Effector memory CD4-positive, alpha-beta T cell (primary cell): ENCODE measurements at places on chromosomes 4 and X.

DNA sequence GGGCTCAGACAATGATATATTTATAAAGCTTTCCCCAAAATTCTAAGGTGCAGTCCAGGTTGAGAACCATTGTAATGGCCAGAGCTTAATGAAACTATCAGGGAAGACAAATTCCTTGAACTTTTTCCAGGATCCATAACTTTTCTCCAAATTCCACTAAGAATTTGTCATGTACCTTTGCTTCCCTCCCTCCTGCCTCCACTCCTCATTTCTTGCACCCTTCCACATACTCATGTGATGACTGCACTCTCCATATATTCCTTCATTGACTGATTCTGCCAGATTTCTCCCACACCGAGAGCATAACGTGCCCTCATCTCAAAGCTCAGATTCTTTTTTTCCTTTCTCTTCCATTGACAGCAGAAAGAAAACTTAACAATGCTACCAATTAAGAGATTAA lies 20.9 kb upstream of the AMELX start:
- no peak for DNase-seq

GRCh38 chr4:95547715-95548471 lies 880 bp downstream of the UNC5C start:
- DNase-seq = no peak

GRCh38 chrX:108426262-108426661 lies 12.0 kb downstream of the COL4A6 start:
- DNase-seq = no peak

GRCh38 chrX:77572322-77572721 lies 125.1 kb downstream of the FGF16 start:
- no peak for DNase-seq

GRCh38 chr4:30696191-30696590 lies 24.0 kb upstream of the PCDH7 start:
- DNase-seq = no peak

DNA sequence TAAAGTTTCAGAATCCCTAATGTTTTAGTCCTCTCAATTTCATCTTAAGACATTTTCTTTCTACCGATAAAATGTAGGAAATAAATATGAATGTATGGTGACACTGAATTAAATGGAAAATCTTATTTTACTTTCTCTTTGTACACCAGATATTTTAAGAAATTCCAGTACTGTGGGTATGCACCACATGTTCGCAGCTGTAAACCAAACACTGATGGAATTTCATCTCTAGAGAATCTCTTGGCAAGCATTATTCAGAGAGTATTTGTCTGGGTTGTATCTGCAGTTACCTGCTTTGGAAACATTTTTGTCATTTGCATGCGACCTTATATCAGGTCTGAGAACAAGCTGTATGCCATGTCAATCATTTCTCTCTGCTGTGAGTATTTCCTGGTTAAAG lies 26.9 kb downstream of the C4orf46 start:
- DNase-seq = no peak

DNA sequence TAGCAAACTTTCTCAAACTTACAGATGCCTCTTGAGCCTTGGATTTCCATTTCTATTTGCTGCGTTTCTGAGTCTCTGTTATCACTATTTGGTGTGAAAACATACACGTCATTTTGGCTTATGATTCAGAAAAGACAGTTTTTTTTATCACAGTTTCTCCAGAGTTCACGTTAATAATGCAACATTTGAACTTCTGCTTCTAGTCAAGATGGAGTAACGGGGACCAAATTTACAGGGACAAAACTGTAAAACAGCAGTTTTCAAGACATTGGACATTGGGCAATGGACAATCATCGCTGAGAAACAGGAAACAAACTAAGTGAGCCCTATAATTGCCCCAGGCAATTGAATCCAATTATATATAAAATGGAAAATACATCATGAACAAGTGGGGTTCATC lies 36.2 kb upstream of the TASL start:
- DNase-seq = no peak

DNA sequence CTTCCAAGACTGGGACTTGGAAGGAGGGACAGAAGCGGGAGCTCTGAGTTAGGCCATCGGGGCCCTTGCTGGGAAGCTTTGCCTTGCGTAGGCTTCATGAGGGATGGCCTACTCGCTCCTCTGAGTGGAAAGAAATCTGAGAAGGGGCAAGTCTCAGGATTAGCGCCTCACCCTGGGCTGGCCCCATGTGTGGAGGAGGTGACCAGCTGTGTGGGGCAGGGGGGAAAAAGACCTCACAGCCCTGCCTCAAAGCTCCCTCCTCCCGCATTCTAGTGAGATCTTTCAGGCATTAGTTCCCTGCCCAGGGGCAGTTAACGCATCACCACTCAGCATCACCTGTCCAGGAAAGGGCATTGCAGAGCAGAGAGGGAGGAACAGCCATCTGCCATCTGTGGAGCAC lies 156.1 kb downstream of the ENPP6 start:
- no peak for DNase-seq

DNA sequence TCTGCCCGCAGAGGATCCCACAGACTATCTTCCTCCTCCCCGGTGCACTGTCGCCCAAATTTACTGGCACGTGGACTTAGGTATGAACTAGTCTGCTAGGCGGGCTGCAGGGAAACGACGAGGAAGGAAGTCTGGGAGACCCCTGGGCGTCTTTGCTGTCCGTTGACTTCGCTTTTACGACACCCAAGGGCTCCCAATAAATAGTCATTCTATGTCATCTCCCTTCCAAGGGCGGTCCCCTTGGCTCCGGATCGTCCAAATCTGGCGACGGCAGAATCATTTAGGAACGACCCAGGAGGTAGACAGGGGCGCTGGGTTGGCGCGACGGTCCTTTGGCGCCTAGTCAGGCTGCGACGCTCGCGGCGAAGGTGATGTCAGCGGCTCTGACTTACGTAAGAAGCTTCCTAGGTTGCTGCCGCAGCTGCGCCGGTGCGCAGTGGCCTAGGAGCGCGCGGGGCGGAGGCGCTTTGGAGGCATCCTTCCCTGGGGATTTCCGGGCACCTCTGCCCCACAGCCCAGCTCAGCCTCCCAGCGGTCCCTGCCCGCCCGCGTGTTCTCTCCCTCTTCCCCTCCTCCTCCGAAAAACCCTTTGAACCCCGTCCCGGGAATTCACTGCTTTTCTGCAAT lies 2.2 kb downstream of the NHS start:
- no peak for DNase-seq

- no peak for DNase-seq
Observed at GRCh38 chr4:53905941-53906377, 158.4 kb downstream of the CHIC2 start.

DNA sequence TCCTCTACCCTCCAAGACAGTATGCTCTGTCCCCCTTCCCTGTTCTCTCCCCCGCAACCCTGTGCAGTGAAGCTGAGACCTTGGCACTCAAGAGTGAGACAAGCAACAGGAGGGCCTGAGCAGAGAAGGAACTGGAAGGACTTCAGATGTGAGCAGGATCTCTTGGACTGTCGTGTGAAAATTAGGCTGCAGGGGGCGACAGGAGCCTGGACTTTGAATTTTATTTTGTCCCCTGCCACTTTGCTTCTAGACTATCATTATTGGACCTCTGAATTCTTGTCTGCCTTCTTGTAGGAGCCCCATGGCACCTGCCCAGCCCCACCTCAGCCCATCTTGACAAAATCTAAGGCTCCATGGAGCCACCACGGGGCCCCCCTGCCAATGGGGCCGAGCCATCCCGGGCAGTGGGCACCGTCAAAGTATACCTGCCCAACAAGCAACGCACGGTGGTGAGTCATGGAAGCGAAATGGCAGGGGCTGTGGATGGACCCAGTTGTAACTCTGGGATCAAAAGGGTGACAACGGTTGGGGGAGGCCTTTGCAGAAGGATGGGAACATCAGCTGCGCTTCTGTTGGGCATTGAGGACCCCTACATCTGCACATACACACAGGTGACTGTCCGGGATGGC lies 1.7 kb downstream of the ARAF start:
- no peak for DNase-seq

DNA sequence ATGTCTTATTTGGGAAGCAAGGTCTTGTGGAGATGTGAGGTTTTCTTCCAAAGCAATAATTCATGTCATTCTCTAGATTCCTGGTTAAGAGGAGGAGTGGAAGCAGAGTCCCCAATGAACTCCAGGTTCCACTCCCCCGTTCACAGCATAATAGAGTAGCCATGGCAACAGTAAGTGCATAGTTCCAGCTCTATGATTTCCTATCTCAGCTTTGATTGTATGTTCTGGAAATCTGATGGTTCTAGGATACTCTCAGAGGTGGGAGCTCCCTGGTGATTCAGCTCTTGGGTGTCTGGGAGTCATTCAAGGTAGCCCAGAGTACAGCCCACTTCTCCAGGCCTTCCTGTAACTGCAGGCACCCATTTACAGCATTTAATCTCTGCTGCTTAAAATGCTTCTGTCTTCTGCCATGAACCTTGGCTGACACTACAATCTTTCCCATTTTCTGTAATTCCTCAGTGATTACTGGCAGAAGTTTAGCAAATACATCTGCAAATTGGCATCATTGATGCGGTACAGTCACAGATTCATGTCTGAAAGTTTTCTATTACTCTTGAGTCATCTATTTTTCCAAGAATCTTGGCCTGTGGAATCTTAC lies 242.0 kb downstream of the MAPK10 start:
- DNase-seq = no peak

DNA sequence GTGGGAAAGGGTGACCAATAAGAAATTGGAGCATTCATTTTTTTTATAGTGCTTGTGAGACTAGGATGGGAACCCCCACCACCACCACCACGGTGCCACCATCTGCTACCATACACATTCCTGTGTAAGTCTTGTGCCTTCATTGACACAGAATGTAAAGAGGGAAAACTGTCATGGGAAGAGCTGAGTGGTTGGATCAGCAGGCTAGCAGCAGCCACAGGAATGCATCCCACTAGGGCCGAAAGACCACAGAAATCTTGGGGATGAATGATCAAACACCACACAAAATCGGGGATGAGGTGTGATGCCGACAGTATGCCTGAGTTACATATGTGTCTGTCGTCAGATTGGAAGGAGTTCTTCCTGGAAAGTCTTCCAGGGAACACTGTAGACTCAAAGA lies 69.2 kb downstream of the SRPX start:
- DNase-seq = no peak

GRCh38 chr4:26609391-26609790 lies 25.5 kb downstream of the TBC1D19 start:
- no peak for DNase-seq

DNA sequence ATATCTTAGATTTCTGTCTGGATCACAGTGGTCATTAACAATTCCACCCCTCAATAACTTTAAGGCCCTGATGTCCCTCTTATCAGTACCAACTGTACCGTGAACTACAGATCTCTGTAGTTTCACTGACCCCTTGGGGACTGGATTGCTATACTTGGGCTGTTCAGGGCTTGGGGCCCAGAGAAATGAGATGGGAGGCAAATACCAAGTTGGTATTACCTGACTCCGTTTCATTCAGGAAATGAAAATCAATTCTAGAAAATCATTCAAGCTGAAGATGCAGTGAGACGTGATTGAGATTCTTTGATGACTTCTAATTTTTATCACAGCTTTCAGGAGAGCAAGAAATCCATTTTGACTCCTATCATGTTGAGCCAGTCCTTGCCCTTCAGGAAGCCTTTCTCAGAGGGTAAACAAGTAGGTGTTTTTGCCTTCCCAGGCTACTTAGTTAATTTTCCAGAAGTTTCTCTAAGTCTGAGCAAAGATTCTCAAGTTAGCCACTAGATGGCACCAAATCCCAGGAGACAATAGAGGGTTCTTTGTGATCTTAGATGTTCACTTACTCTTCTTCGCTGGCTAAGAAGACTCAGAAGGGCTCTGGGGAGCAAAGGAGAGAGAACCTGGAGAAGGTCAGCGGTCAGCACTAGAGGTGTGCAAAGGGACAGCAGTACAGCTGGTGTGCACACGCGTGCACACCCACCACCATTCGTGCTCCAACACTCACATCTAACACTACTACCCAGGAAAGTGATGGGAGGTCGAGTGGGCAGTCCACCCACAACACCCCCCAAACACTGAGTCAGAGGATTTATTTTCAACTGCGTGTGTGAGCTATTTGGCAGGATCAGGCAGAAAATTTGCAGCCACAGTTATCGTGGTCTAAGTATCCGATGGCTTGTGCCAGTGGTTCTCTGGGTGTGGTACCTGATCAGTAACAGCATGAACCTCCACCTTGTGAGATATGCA lies 7.4 kb downstream of the HNRNPH2 start:
- no peak for DNase-seq

- no peak for DNase-seq
Observed at GRCh38 chr4:113639326-113639725, 122.2 kb downstream of the CAMK2D start.
